ENCODE measurements at places on chromosomes 3 and 15. TPM values are rescaled to one million over a fixed set of nuclear protein-coding genes. Genes with fewer than 3 reads are reported as not detected.

- no peak for DNase-seq
These were observed 250.5 kb upstream of the SETMAR start for GRCh38 chr3:4052706-4053105.

- peak; percentile 78 for DNase-seq
These were observed 256.6 kb upstream of the ROPN1 start for GRCh38 chr3:124248471-124249028.

The RPL4 gene
- total RNA-seq, result 1,437 TPM

The LNP1 gene
- total RNA-seq, result 2.4 TPM

DNA sequence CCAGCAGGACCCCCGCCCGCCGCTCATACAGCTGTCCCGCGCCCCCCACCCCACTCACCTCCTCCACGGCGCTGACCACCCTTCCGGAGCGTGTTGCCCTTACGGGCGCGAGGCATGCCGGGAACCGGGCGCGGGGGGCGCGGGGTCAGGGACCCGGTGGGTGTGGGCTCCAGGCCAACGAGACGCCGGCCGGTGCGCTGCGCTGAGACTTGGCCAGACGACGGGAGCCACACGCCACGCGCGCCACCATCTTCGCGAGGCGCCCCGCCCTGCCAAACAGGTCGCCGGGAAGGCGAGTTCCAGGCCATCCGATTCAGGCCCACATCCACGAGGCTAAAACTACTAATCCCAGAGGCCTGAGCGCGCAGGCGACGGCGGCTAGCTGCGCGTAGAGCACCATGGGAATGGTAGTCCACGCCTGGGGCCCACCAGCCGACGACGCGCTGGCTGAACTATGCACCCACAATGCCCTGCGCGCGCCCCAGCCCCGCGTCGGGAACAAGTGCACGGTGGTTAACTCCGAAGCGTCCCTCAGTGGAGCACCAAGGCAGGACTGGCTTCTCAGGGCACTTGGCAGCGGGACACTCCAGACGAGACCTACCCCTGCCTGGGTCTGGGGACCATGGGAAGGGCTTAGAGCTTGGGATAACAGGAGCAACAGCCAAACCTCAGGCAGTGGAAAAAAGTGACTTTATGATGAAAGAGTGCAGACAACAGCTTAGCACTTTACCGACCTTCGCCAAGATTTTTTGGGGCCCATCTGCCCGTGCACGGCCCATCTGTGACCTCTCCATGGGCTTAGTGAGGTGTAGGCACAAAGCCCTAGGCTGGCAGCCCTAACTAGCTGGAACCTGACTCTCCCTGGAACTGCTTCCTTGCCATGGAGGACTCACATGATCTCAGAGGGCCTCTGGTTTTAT, at the start of gene IFRD2:
IFRD2 (minus strand) TSS at position 271 of the 920 bp plus-strand sequence; CDS start at position 116, 155 bp downstream.
- DNase-seq, result peak; percentile 99

GRCh38 chr3:31622636-31623288, 90.0 kb downstream of the STT3B start:
- no peak for DNase-seq

The RTP3 gene
- total RNA-seq, result not detected

The NEIL1 gene
- total RNA-seq, result 67.7 TPM

DNA sequence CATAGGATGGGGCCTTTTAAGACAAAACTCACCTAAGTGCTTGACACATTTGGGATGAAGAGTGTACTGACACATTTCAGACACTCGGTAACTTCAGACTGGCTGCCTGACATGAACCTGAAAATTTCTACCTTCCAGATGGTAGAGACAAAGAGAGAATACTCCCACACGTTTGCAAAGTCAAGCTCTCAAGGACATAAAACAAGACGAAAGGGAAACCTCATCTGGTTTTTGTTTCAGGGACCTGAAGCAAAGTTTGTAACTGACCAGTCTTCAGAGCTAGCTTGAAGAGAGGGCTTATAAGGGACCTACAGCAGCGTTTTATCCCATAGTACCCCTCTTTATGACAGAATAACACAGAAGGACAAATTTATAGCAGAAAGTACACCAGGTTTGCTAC, 41.9 kb downstream of the ZNF621 start:
- no peak for DNase-seq

The C3orf20 gene
- total RNA-seq, result not detected

GRCh38 chr15:51390241-51390965, 48.9 kb downstream of the GLDN start:
- DNase-seq, result no peak

- no peak for DNase-seq
These were observed 621.3 kb upstream of the EPHA6 start for GRCh38 chr3:96192966-96193550.

Data from mucosa of gallbladder (tissue), 1 donor.